Nephron progenitor cell (in vitro differentiated cells): ENCODE measurements at places on chromosomes 13 and 19.

DNA sequence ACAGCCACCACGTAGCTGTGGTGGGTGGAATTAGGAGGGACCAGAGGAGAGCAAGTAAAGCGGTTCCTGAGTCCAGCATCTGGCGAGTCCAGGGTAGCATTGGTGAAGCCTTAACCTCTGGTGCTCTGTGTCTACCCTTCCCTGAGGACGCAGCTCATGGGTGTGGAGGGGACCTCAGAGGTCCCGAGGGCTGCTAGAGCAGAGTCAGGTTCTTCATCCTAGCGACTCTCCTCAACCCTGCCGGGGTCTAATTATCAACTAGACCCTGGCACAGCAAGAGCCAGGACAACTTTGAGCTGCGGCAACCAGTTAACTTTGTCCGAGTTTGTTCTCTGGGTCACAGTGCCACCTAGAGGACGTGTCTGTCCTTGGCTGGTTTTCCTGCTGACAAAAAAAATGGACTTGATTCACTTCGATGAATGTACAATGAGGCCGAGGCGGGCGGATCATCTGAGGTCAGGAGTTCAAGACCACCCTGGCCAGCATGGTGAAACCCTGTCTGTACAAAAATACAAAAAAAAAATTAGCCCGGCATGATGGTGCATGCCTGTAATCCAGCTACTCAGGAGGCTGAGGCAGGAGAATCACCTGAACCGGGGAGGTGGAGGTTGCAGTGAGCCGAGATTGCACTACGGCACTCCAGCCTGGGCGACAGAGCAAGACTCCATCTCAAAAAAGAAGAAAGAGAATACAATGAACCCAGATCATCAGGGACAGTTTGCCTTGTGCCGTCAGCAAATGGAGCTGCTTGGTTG lies 25.0 kb downstream of the TSSK6 start:
- peak overlapping the region; percentile 99 for H3K27ac ChIP-seq
- H3K4me3 ChIP-seq = no peak overlapping the region
- DNase-seq = peak; percentile 82
- H3K36me3 ChIP-seq = peaks cover 6% of the 10 kb centered on the region
- peaks cover 52% of the 10 kb centered on the region for H3K4me1 ChIP-seq
- no peaks in the 10 kb centered on the region for H3K27me3 ChIP-seq

- H3K4me3 ChIP-seq = no peak overlapping the region
- no peak for DNase-seq
- peaks cover 54% of the 10 kb centered on the region for H3K4me1 ChIP-seq
- H3K36me3 ChIP-seq = no peaks in the 10 kb centered on the region
- no peak overlapping the region for H3K27ac ChIP-seq
These were observed 570.3 kb downstream of the PCDH9 start for GRCh38 chr13:66659701-66660467.

DNA sequence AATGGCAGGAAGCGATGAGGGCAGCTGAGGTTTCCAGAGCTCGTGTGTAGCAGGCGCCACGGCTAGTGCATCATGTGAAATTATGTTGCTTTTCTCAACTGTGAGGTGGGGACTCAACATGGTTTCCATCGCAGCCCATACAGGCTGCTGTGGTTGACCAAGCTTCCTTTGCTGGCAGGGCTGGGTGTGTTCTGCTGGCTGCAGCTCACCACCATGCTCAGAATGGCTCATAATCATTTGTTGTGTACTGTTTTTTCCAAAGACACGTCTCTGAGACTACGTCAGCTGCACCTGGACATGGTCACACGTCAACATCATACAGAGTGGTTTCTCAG lies 16.1 kb upstream of the RASA3 start:
- no peaks in the 10 kb centered on the region for H3K36me3 ChIP-seq
- peaks cover 5% of the 10 kb centered on the region for H3K27me3 ChIP-seq
- peaks cover 34% of the 10 kb centered on the region for H3K4me1 ChIP-seq
- no peak overlapping the region for H3K4me3 ChIP-seq
- DNase-seq = no peak

- no peak overlapping the region for H3K4me3 ChIP-seq
- H3K27ac ChIP-seq = no peak overlapping the region
- H3K36me3 ChIP-seq = peaks cover 15% of the 10 kb centered on the region
- no peak for DNase-seq
- H3K4me1 ChIP-seq = peaks cover 41% of the 10 kb centered on the region
These were observed 2.3 kb upstream of the PRKACA start for GRCh38 chr19:14119644-14120496.

DNA sequence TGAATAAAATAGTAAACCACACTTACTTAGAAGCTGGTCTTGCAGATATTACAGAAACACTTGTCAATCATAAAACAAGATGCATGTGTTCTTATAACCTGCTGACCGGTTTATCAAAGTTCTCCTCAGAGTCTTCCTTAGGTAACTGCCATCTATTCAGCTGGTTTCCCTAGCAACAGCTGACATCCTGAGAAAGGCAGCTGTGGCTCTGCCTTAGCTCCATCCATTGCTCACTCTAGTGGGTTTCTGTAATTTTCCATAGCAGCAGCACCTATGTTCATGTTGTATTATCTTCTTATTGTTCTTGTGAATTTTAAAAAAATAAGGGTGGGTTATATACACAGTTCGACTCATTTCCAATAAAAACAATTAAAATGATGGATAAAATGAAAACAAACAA lies 87.8 kb downstream of the RAP2A start:
- peaks cover 6% of the 10 kb centered on the region for H3K27me3 ChIP-seq
- no peaks in the 10 kb centered on the region for H3K36me3 ChIP-seq
- no peak overlapping the region for H3K4me3 ChIP-seq
- no peak overlapping the region for H3K27ac ChIP-seq
- no peaks in the 10 kb centered on the region for H3K4me1 ChIP-seq
- no peak for DNase-seq

GRCh38 chr13:35567406-35567980 lies 91.0 kb upstream of the MAB21L1 start:
- no peaks in the 10 kb centered on the region for H3K36me3 ChIP-seq
- no peaks in the 10 kb centered on the region for H3K27me3 ChIP-seq
- H3K4me1 ChIP-seq = no peaks in the 10 kb centered on the region
- H3K27ac ChIP-seq = no peak overlapping the region
- no peak for DNase-seq
- H3K4me3 ChIP-seq = no peak overlapping the region

DNA sequence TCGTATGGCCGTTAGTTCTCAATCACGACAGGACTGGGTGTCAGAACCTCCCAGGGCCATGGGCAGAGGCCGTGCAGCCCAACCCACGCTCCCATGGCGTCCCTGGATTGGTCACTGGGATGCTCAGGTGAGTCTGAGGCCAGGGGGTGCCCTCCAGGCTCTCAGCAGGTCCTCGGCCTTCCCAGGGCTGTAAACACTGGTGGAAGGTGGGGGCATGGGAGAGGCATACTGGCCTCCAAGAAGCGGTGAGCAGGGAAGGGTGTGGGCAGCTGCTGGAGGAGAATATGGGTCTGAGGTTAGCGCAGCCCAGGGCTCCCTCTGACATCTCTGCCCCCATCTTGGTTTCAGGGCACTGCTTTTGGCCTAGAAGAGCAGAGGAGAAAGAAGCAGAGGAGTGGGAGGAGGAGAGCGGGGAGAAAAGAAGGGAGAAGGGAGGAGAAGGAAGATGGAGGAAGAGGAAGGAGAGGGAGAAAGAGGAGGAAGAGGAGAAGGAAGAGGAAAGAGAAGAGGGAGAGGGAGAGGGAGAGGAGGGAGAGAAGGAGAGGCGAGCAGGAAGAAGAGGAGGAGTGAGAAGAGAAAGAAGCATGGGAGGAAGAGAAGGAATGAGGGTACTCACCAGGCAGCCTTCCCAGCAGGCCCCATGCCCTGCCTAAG lies 62.3 kb downstream of the CEBPG start:
- DNase-seq = no peak
- H3K4me3 ChIP-seq = no peak overlapping the region
- H3K27ac ChIP-seq = no peak overlapping the region
- H3K4me1 ChIP-seq = peaks cover 33% of the 10 kb centered on the region

- H3K4me3 ChIP-seq = no peak overlapping the region
- H3K4me1 ChIP-seq = peaks cover 25% of the 10 kb centered on the region
- peak overlapping the region; percentile 27 for H3K27ac ChIP-seq
- DNase-seq = peak; percentile 54
These were observed 4.2 kb upstream of the IZUMO2 start for GRCh38 chr19:50167314-50167721.

DNA sequence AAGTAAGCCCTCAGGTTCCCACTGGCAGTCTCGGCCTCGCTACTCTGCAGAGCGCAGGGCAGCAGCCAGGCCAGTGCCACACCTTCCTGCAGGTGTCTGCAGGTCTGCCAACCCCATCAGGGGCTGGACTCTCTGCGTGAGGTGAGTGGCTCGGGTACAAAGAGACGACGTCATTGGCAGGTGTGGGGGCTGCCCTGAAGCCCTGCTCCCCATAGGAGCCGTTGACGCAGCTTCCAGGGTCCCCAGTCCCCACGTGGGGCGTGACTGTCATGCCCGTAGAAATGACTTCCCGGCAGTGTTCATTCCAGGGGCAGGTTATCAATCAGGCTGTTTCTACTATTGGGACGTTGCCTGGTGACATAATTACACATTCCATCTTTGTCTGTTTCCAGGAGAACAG lies 15.3 kb upstream of the GJB6 start:
- no peaks in the 10 kb centered on the region for H3K4me1 ChIP-seq
- DNase-seq = no peak
- no peak overlapping the region for H3K4me3 ChIP-seq
- no peaks in the 10 kb centered on the region for H3K36me3 ChIP-seq
- peaks cover 17% of the 10 kb centered on the region for H3K27me3 ChIP-seq

DNA sequence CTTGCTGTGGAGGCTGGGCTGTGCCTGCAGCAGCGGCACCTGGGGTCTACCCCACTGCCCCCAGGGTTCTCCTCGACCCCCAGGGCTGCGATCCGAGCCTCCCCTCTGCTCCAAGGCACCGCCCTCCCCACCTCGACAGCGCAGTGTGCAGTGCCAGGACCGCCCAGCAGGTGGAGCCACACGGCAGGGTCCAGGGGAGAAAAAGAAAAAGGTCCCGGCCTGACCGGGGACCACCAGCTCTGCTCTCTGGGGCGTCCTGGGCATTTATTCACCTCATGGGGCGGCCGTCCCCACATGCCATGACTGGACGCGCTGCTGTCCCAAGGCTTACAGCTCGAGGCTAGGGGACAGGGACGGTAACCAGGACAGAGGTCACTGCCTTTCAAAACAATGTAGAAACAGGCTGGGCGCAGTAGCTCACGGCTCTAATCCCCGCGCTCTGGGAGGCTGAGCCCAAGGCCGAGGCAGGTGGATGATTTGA lies 10.6 kb downstream of the REXO1 start:
- no peak overlapping the region for H3K27ac ChIP-seq
- H3K36me3 ChIP-seq = no peaks in the 10 kb centered on the region
- no peaks in the 10 kb centered on the region for H3K27me3 ChIP-seq
- H3K4me3 ChIP-seq = no peak overlapping the region
- DNase-seq = peak; percentile 87

GRCh38 chr13:37338726-37339385 lies 233.4 kb upstream of the CSNK1A1L start:
- H3K27me3 ChIP-seq = no peaks in the 10 kb centered on the region
- H3K27ac ChIP-seq = no peak overlapping the region
- H3K4me3 ChIP-seq = no peak overlapping the region
- no peaks in the 10 kb centered on the region for H3K4me1 ChIP-seq

GRCh38 chr13:23550163-23550562 lies 20.0 kb upstream of the TNFRSF19 start:
- H3K4me1 ChIP-seq = peaks cover 26% of the 10 kb centered on the region
- no peak overlapping the region for H3K27ac ChIP-seq
- no peaks in the 10 kb centered on the region for H3K27me3 ChIP-seq

GRCh38 chr13:66489172-66489571 lies 741.0 kb downstream of the PCDH9 start:
- DNase-seq = no peak
- no peaks in the 10 kb centered on the region for H3K27me3 ChIP-seq
- H3K27ac ChIP-seq = no peak overlapping the region
- H3K4me1 ChIP-seq = peaks cover 4% of the 10 kb centered on the region

GRCh38 chr13:78265098-78265497 lies 338.3 kb downstream of the POU4F1 start:
- no peak overlapping the region for H3K27ac ChIP-seq
- no peaks in the 10 kb centered on the region for H3K36me3 ChIP-seq
- H3K27me3 ChIP-seq = no peaks in the 10 kb centered on the region
- DNase-seq = no peak
- H3K4me1 ChIP-seq = no peaks in the 10 kb centered on the region

GRCh38 chr19:18137242-18137641 lies 15.7 kb upstream of the PIK3R2 start:
- DNase-seq = no peak
- H3K27ac ChIP-seq = no peak overlapping the region
- no peaks in the 10 kb centered on the region for H3K4me1 ChIP-seq
- H3K27me3 ChIP-seq = no peaks in the 10 kb centered on the region

GRCh38 chr19:20209051-20209450 lies 42.0 kb downstream of the ZNF486 start:
- H3K27me3 ChIP-seq = no peaks in the 10 kb centered on the region
- H3K4me3 ChIP-seq = no peak overlapping the region
- DNase-seq = no peak
- peaks cover 49% of the 10 kb centered on the region for H3K36me3 ChIP-seq
- H3K27ac ChIP-seq = peak overlapping the region; percentile 38
- H3K4me1 ChIP-seq = peaks cover 5% of the 10 kb centered on the region

- H3K36me3 ChIP-seq = peaks cover 13% of the 10 kb centered on the region
- no peak overlapping the region for H3K4me3 ChIP-seq
- DNase-seq = peak; percentile 57
- H3K27me3 ChIP-seq = peaks cover 9% of the 10 kb centered on the region
These were observed 65.6 kb downstream of the MCF2L start for GRCh38 chr13:113034451-113035212.

DNA sequence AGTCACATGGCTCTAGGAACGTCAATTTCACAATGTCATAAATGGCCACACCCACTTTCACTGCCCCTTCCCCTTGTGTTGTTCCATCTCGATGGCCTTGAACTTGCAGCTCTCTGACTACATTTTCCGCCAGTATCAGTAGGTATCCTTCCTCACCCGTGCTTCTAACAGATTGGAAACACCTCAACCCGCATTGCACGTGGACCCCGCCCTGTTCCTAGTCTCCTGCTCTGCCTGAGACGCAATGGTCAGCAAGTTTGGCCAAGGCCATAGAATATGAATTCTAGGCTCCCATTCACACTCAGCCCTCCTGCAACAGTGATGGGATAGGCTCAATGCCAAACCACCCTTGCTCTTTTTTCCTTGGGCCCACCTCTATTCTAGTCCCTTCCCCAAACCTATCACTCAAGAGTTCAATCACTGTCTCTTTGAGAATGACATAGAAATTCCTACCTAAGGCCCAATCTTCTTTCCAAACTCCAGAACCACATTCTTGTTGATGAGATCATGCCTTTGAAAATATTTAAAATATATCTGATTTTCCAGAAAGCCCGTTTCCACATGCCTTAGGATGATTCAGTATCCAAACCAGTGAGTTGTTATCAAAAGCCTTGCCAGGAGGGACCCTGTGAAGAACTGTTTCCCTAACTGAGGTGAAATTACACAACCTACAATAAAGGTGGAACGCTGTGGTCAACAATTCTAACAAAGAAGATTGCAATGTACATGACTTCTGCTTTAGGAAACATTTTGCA lies 334.6 kb downstream of the MYO16 start:
- peak overlapping the region; percentile 10 for H3K27ac ChIP-seq
- no peak for DNase-seq
- H3K36me3 ChIP-seq = no peaks in the 10 kb centered on the region
- peaks cover 3% of the 10 kb centered on the region for H3K27me3 ChIP-seq

- no peak for DNase-seq
- no peak overlapping the region for H3K4me3 ChIP-seq
- H3K27ac ChIP-seq = no peak overlapping the region
- H3K4me1 ChIP-seq = no peaks in the 10 kb centered on the region
- peaks cover 10% of the 10 kb centered on the region for H3K27me3 ChIP-seq
- H3K36me3 ChIP-seq = no peaks in the 10 kb centered on the region
These were observed 38.9 kb downstream of the STOML3 start for GRCh38 chr13:38951525-38952313.

GRCh38 chr13:80603351-80603750 lies 262.4 kb upstream of the SPRY2 start:
- H3K27ac ChIP-seq = no peak overlapping the region
- no peak for DNase-seq
- peaks cover 9% of the 10 kb centered on the region for H3K4me1 ChIP-seq
- peaks cover 4% of the 10 kb centered on the region for H3K27me3 ChIP-seq
- H3K36me3 ChIP-seq = no peaks in the 10 kb centered on the region
- no peak overlapping the region for H3K4me3 ChIP-seq
